ENCODE measurements at places on chromosomes 3 and 15.

- DNase-seq = no peak
Observed at GRCh38 chr15:70463453-70463834, 299.9 kb downstream of the UACA start.

GRCh38 chr3:29590012-29590411 is 309.1 kb downstream of the RBMS3 start:
- DNase-seq = no peak

DNA sequence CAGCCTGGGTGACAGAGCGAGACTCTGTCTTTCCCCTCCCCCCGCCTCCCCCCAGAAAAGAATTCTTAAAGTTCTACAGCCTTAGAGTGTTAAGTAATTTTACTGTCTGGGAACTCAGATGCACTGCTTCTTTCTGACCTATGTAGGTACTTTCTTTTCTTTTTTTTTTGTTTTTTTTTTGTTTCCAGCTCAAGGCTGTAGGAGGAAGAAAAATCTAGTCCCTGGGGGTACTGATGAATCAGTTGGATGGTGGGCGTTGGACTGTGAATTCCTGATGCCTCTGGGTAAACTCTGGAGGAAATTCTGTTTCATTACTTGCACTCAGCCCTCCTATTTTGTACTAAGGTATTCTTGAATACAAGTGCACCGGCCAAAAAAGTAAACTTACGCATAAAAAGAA is 10.8 kb downstream of the GHRL start:
- no peak for DNase-seq

- no peak for DNase-seq
Observed at GRCh38 chr15:93865586-93865985, 365.8 kb upstream of the MCTP2 start.

GRCh38 chr15:51108933-51109550 is 14.3 kb upstream of the TNFAIP8L3 start:
- DNase-seq = no peak

- DNase-seq = no peak
Observed at GRCh38 chr3:32703491-32703972, 18.5 kb downstream of the CNOT10 start.

GRCh38 chr3:167718582-167718981 is 16.1 kb downstream of the PDCD10 start:
- no peak for DNase-seq

DNA sequence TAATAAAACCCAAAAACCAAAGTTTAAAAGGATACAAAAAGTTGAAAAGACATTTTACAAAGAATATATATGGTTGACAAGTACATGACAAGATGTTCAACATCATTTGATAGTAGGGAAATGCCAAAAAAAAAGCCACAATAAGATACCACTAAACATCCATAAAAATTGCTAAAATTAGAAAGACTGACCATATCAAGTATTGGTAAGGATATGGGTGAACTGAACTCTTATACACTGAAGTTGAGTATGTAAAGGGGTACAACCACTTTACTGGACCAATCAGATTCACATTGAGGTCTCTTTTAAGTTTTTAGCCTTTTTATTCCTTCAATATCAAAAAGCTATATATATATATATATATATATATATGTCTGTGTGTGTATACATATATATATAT is 190.5 kb upstream of the P2RY1 start:
- DNase-seq = no peak

- DNase-seq = no peak
Observed at GRCh38 chr3:15664144-15664543, 62.6 kb downstream of the BTD start.

DNA sequence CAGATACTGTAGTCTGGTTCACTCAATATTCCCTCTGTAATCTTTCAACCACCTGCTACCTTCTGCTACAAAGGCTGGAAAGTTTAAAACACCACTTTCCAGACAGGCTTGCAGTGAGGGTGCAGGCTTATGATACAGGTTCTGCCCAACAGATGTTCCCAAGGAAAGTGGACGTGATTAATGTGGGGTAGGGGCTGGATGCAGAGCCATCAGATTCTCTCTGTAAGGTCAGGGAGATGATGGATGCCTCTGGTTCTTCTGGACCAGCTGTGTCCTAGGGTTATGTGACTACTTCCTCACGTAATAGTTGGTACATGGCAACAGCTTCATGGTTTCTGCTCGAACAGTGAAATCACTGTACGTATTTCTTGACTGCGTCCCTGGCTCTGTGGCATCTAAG is 11.1 kb downstream of the GPR176 start:
- DNase-seq = no peak

DNA sequence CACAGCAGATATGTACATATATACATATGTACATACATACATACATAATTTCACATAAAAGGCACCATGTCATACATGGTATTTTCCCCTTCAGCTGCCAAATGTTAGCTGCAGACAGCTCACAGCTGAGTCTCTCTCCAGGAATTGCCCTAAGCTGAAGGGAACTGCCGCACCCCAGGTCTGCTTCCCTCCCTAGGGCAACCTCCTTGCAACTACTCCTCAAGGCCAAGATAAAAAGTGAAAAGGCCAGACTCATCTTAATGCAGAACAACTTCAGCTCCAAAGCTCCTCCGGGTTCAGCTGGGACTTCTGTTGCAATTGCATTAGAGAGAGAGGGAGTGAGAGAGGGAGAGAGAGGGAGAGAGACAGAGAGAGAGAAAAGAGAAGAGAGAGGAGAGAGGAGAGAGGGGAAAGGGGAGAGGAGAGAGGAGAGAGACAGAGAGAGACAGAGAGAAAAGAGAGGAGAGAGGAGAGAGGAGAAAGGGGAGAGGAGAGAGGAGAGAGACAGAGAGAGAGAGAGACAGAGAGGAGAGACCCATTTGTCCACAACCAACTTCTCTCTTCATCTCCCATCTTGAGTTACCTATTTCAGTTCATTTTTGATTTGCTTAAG is 143.4 kb upstream of the HES1 start:
- no peak for DNase-seq

DNA sequence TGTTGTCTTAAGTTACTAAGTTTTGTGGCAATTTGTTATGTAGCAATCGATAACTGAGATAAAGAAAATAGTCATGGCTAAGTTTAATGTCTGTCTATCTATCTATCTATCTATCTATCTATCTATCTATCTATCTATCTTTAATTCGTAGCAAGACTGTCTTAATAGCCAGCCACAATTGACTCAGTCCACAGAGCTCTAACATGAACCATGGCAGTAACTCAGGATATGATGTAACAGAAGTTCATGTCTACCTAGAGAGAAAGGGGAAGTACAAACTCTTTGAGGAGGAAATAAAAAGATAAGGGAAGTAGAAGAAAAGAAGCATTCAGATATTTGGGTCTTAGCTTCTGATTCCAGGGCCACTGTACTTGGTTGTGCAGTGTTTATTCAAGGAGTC is 61.5 kb upstream of the FNDC3B start:
- no peak for DNase-seq

DNA sequence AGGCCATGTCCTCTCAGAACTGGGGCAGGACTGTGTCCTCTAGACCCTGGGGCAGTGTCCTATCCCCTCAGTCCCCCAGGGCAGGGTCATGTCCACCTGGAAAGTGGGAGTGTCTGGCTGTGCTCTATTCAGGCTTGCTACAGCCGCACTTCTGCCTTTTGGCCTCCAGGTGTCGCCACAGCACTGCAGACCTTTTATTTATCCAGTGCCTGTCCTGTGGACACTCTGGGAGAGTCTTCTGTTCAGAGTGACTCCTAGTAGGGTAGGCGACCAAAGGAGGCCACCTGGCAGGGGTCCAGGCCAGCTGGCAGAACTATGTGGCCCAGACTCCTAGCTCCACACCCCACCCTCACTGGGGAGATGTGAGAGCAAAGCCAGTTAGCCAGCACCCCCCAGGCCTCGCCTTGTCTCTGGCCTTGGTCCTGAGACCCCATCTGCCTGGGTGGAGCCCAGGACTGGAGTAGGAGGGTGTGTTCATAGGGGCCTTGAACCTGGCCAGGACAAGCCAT is 3.9 kb downstream of the TMIE start:
- DNase-seq = peak; percentile 61

DNA sequence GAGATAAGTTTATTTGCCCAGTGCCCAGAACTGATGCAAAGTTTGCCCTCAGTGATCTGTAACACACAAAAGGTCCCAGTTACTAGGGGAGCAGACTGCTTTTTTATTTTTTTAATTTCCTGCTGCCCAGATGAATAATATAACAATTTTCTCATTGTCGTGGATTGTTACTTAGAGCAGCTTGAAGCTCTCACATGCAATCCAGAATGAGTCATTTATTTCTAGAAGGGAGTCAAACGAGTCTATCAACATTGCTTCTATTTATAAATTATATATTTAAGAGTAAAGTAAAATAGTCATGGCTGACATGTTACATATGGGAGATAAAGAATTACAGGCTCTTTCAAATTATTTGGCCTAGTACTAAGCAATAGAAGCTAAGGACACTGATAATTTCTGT is 41.3 kb downstream of the MEIS2 start:
- no peak for DNase-seq

DNA sequence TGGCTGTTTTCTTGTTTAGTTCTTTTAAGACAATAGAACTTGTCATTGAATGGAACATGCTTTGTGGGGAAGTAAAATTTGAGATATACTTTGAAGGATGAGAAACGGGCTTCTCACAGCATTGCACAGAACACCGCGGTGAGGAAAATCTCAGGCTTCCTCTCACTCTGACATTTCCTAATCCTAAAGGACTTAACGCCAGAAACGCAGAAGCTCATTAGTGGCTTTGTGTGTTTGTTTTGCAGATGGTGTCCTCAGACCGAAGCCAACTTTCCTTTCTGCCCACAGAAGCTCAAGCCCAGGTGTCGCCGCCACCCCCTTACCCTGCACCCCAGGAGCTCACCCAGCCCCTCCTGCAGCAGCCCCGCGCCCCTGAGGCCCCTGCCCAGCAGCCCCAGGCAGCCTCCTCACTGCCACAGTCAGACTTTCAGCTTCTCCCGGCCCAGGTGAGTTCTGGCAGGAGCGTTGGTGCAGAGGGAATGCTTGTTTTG is 78.9 kb upstream of the BLM start:
- no peak for DNase-seq

DNA sequence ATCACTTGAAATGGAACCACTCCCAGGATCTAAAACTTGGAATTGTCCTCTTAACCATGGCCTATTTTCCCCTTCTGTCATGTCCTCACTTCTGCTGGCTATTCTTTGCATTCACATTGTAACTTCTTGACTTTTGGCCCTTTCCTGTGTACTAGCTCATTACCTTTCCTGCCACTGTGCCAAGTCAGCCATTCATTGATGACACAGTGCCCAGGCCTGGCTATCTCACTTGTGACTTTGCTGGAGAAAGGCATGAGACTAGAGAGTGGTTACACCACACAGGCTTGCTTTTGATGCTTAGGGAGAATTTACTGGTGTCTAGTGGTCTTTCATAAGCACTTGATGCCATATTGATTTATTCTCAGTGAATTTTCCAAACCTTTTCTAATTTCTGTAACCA is 101.1 kb downstream of the NR1D2 start:
- no peak for DNase-seq

DNA sequence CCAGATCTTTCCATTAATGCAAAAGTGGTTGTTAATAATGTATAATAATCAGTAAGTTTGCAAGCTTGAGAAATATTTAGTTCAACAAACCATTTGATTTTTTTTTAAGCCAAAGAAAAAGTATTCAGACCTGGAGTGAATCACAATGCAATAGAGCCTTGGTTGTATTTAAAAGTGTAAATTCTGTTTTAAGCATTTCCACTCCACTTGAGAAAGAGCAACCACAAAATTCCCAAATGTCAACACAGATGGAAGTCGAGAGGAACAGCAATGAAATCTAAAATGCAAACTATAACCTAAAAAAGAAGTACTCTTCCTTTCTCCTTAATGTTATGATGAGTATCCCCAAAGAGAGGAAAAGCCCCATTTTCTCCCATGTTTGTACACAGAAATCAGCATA is 20.2 kb downstream of the GBE1 start:
- DNase-seq = no peak

DNA sequence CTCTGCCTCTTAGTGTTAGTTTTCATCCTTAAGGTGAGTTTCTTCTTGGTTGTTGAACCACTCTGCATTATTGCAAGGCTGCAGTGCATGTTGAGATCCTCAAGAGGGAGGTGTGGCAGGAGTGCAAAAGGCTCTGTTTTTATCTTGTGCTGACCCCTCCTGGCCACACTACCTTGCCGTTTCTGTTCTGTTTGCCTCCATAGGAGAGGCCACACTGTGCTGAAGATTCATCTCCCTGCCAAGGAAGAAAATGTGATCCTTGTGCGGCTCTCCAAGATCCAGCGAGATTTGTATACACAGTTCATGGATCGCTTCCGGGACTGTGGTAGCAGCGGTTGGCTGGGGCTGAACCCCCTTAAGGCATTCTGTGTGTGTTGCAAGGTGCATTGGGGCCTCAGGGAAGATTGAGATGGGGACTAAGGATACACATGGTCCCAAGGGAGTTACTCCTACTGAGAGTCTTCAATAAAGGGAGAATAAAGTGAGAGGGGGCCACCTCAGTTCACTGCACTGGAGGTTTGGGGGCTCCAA is 33.0 kb upstream of the TEX264 start:
- DNase-seq = peak; percentile 63

GRCh38 chr3:124078953-124079911 is 87.3 kb upstream of the ROPN1 start:
- DNase-seq = peak; percentile 5

GRCh38 chr3:32684029-32684799 is 774 bp upstream of the CNOT10 start:
- DNase-seq = no peak

- no peak for DNase-seq
Observed at GRCh38 chr3:71428841-71429596, 154.5 kb downstream of the FOXP1 start.

GRCh38 chr3:146914409-146914808 is 309.3 kb upstream of the PLSCR5 start:
- DNase-seq = no peak

DNA sequence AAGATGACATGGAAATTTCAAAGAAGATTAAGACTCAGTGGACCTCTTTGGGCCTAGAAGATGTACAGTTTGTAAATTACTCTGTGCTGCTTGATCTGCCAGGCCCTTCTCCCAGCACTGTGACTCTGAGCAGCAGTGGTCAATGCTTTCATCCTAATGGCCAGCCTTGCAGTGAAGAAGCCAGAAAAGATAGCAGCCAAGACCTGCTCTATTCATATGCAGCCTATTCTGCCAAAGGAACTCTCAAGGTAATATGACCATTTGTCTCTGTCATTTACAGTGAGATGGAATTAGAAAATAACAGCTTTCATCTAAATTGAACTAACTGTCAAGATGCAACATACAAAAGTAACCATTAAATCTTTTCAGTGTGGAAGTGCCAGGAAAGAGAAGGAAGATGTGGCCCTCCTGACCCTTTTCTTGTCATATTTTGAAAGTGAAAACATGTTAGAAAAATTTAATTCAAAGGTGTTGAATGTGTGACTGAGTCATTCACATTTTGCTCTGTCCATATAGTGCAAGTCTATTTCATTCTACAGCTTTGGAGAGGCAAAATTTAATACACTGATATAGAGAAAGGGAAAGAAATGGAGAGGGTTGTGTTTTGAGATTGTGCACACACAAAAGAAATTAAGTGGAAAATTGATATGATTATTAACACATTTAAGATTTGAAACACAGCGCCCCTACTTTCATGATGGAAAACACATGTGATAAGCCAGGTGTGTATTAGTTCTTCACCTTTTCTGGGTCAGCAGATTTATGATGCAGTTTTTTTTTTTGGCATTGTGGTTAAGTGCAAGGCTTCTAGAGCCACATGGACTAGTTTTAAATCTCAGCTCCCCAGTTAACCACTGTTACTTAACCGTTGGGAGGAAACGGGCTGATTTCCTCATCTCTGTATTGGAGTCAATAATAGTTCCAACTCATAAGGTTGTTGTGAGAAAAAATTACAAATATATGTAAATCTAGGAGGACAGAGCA is 375.1 kb downstream of the NAALADL2 start:
- no peak for DNase-seq
